ENCODE measurements at places on chromosomes 2 and 18. TPM values are rescaled to one million over a fixed set of nuclear protein-coding genes. Genes with fewer than 3 reads are reported as not detected.

- DNase-seq = no peak
Observed at GRCh38 chr18:7062811-7063210, 54.8 kb downstream of the LAMA1 start.

DNA sequence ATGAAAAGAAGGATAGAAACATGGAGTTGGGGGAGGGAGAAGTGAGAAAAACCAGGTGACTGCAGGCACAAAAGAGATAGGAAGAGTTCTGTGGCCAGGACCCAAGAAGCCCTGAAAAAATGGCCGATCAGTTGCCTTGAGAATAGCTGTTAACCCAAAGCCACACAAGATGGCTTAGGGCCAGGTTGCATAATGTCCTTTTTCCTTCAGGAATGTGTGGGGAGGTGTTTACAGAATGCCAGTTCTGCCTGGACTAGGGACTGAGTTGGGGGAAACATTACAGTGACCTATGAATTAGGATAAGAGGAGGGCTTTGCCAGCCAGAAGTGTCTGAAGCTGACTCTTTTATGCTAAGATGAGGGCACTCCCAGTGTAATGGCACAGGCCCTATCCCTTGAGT, 17.1 kb downstream of the FAM110C start:
- DNase-seq = no peak

DNA sequence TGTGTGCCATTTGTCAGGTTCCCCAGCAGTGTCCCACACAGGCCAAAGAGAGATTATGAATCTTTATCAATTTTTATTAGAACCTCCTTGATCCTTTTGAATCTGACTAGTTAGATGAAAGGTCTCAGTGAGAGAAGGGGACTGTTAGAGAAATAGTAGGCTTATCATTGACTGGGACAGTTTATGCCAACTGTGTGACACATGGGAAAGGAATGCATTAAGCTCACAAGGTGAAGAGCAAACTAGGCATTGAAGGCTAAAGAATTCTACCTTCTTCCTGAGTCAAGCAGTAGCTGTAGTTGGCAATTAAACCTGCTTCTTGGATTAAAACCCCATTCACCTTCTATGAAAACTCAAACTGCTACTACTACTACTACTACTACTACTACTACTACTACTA, 389.6 kb upstream of the CDH19 start:
- no peak for DNase-seq

ANTXR1 gene
- 31.9 TPM for total RNA-seq

DNA sequence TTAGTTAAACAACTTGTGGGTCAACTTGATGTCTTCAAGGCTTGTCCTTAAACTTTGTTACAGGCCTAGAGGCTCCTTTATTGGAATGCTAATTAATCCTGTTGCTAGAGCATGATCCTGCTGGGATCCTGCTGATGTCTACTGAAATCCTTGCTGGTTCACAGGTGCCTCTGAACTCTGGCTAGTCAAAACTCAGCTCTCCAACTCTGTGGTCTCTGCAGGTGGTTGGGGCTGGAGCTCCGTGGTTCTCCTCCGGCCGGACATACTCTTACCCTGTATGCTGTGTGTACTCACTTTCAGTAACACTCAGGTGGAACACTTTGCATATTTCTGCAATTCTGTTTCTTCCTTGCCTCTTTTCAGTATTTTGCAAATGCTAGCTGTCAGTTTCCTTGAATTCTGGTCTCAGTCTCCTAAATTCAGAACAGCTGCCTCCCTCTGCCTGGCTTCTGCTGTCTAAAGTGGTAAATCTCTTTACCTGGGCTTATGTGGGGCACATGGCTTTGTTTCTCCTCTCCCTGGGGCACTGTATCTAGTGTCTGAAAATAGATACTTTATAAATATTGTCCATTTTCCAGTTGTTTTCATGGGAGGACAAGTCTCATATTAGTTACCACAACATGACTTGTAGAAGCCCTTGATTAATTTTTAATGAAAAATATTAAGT, 113.0 kb downstream of the ATP9B start:
- no peak for DNase-seq

DNA sequence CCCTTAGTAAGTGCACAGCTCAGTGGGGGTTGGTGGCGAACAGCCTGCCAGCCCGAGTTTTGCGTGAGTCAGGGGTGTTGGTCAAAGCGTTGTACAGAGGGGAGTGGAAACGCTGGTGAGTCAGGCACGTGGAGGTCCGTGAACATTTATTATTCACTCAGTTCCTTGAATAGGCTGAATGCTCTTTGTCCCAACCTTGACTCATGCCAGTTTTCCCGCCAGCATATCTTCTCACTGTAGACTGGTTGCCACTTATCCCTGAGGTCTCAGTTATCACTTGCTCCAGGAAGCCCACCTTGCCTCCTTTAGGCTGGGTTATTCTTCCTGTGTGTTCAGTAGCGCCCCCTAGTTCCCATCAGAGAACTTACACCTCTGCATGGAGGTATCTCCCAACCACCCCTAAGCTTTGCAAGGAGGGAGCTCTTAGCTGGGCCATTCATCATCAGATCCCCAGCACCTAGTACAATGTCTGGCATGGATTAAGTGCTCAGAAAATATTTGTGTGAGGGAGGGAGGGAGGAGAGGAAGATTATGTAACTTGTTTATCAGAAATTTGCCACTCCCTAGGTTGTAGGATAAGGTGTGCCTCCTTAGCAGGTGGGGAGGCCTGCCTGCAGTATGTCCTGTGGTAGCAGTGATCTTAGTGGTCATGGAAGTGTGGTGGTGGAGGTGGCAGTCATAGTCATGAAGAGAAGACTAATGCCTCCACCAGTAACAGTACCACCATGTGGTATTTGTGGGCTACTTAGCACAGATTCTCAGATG, 72.1 kb downstream of the CABLES1 start:
- no peak for DNase-seq

- DNase-seq = no peak
Observed at GRCh38 chr2:20575414-20575813, 75.5 kb downstream of the HS1BP3 start.

DNA sequence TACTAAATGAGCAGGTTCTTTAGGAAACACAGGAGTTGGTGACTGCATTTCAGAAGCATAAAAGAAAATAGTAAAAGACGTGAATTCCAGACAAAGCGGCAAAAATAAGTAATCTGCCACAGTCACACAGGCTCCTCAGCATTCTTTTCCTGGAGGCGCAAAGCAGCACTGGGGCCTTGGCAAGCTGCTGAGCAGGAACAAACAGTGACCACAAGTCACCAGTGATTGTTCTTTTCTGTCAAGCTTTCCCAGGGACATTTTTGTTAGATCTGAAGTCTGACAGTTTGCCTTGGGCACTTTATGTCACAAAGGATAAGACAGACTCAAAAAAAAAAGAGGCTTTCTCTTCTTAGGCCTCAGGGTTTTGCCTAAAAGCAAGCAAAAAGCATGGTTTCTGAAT, 216.2 kb downstream of the CDH20 start:
- DNase-seq = no peak

DNA sequence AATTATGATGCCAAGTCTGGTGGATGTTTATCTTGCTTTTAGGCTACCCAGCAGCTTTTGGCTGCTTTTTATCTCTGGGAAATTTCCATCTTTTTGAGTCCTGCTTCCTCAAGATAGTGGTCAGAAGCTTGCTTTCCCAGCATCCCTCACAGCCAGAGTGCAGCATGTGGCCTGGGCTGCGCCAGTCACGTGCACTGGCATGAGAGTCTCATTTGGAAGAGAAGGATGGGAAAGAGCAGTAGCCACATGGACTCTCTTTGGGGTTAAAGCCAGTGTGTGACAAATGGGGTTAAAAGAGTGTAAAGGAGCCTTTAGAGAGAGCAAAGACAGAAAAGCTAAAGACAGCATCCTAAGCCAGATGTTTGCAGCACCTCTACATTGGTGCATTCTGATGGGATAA, 12.7 kb downstream of the GPR39 start:
- DNase-seq = no peak

DNAJC5G gene
- 1.9 TPM for total RNA-seq

- DNase-seq = no peak
Observed at GRCh38 chr18:34757666-34758065, 47.6 kb downstream of the DTNA start.

- no peak for DNase-seq
Observed at GRCh38 chr2:190765386-190766173, 115.0 kb upstream of the GLS start.

DNA sequence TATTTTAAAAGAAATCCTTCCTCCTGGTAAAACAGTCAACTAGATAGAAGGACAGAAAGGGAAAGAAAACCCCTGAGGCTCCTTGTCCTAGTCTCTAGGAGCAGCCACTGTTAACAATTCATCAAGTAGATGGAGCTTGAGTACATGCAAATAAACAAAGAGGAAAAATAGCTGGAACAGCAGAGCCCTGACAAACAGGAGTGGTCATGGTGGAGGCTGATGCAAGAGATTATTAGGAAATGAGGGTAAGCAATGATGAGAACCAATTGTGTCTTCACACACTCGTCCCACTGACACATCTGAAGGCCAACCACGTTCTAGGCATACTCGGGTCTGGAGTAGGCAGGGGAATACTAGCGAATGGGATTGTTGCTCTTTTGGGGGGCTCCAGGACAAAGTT, 9.2 kb downstream of the DLGAP1 start:
- no peak for DNase-seq

GALNT5 gene
- total RNA-seq = 0.30 TPM

CHST9 gene
- total RNA-seq = 8.3 TPM

RSAD2 gene
- total RNA-seq = 3.3 TPM

GRCh38 chr2:104572834-104573233, 281.1 kb upstream of the POU3F3 start:
- no peak for DNase-seq

DNA sequence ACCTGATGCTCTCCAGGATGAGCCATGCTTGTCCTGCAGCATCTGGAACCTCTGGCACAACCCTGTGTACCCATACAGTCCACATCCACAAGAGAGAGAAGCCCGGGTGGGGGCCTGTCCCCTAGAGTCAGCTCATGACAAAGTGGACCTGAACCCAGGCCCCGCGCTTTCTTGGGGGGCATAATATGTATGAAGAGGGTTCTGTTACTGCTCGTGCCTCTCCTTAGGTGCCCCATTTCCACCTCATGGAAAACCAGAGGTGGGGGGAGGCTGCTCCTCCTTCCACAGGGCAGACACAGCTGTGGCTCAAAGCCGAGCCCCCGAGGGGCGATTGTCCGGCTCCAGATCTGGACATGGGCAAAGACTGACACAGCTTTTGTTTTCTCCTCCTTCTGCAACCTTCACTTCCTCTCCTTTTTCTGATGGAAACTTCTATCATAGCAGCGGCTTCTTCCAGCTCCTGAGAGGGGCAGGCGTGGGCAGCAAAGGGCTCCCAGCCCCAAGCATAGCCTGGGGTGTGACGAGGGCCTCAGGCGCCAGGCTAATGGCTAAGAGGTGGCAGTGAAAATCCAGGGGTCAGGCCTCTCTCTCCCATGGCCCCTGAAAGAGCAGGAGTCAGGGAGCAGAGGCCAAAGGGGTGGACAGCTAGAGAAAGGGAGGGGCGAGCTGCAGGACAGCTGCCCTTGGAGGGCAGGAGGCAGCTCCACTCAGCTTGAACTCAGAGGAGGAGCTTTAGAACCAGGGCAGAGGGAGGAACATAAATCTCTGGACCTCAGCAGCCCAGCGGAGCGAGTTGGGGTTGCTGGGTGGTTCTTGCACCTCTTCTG, 155.5 kb downstream of the ZFP36L2 start:
- DNase-seq = no peak

DNA sequence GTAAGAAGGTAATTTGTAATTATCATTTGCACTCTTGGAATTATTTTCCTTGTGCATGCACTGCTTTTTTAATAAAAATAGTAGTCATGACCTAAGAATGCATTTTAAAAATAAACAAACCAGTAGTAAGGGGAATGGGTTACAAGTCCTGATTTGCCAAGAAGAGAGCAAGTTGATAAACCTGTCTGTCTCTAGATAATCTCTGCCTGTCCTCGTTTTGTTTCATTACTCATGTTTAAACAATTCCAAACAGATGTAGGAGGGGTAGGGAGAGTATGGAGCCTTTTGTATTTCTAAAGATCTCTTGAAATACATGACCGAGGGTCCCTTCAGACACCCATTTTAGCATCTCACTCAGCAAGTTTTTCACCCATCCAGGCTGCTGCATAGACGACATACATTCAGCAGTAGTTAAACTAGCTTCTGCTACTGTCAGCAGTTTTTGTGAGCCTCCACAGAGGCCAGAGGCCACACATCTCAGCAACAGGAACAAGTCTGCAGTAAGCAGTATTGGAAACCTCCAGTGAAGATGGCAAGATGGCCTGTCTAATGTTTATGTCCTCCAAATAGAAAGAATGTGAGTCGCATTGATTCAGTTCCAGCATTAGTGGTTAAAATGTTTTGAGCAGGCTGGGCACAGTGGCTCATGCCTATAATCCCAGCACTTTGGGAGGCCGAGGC, 2.3 kb upstream of the EXOC6B start:
- no peak for DNase-seq

DNA sequence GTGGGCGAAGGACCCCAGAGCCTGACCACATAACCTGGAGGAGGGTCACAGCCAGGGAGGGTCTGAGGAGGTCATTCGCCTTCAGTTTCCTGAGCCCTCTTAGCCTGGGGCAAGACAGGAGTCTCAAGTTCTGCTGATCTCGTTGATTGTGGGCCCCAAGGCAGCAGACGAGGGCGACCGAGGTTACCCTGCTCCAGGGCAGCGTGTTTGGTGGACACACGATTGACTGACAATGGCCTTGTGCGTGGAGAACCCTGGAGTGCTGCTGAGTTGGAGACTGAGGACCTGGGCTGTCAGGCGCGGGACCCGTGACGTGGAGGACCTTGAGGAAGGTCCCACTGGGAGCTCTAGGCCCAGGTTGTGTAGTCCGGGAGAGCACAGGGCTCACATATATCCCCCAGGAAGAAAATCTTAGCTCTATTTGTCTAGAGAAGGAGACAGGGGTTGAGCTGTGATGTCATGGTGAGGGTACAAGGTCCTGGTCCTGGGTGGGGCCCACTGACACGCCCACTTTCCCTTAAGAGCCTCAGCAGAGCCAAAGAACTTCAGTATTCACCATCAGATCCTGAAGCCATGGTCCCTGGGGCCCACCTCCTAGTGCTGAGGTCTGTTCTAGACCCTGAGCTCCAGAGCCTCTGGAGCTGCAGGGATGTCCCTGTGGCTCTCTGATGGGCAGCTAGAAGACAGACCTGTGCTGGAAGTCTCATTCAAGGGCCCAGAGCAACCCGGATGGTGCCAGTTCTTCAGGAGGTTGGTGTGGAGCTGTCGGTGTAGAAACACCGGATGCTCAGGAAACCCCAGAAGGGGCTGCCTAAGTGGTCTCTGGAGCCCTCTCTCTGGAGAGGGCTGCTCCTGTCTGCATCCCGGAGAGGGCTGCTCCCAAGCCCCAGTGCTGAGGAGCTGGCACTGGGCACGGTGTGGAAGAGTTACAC, 53.1 kb downstream of the DYSF start:
- no peak for DNase-seq

CNRIP1 gene
- 12.5 TPM for total RNA-seq

GKN1 gene
- not detected for total RNA-seq

RGPD8 gene
- 4.8 TPM for total RNA-seq

SLC14A1 gene
- total RNA-seq = 24.9 TPM

- DNase-seq = no peak
Observed at GRCh38 chr18:59839246-59839645, 60.5 kb upstream of the PMAIP1 start.

GCG gene
- not detected for total RNA-seq

RUFY4 gene
- not detected for total RNA-seq

DNA sequence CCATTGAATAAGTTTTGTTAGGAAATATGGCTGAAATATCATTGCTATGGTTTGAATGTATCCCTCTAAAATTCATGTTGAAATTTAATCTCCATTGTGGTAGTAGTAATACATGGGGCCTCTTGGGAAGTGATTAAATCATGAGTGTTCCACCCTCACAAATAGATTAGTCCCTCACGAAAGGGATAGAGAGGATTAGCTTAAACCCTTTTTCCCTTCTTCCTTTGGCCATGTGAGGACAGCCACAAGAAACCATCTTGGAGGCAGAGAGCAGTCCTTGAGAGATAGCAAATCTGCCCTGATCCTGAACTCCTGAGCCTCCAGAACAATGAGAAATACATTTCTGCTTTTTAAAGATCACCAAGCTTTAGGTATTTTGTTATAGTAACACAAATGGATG, 274.2 kb downstream of the CDH19 start:
- no peak for DNase-seq

All from Right ventricle myocardium inferior (tissue), 1 donor.